ENCODE measurements at places on chromosomes 4 and X.

DNA sequence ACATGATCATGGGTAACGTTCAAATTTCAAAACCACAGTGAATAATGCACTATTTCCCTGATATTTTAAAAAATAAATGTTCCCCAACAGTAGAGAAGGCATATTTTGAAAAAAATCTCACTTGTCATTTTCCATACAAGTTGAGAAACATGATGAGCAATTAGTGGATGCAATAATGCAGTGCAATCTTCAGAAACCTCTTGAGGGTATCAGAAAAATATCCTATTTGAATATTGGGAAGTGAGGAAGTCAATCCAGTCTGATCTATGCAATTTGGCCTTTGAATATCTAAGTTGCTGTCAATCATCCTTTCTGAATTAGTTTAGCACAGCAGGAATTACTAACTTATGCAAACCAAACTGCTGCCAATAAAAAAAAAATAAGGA is 776.8 kb downstream of the PCDH18 start:
- no peak for DNase-seq

DNA sequence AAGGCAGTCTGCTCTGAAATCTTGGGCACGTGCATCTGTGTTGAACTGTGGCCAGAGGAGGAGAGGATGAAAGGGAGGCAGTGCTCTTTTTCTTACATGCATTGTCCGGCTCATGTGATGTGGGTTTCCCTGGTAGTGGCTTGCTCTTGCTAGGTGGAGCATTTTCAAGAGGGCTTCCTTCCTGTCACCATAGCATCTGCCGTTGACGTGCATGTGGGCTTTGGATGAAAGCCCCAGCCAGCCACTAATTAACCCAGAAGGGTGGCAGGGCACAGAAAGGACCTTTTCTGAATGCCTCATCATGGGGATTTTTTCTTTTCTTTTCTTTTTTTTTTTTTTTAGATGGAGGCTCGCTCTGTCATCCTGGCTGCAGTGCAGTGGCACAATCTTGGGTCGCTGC is 121.3 kb downstream of the GPR143 start:
- DNase-seq = no peak

- DNase-seq = peak; percentile 94
Observed at GRCh38 chr4:152479428-152480026, 56.4 kb downstream of the FBXW7 start.

GRCh38 chr4:131531087-131531486 is 1618.0 kb upstream of the PCDH10 start:
- DNase-seq = no peak

GRCh38 chrX:48493890-48494364 is 14.9 kb upstream of the PORCN start:
- DNase-seq = peak; percentile 41

DNA sequence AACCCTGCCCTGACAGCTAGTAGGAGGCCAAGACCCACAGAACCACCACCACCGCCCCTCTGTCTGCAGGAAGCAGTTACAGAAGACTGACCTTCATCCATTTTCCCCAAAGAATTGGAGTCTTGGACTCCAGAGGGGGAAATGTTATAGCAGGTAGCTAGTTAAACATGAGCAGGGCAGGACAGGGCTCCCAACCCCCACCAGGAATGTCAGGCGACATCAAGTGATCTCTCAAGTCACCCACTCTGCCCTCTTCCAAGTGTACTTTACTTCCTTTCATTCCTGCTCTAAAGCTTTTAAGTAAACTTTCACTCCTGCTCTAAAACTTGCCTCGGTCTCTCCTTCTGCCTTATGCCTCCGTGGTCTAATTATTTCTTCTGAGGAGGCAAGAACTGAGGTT is 17.1 kb upstream of the AADAT start:
- no peak for DNase-seq

GRCh38 chrX:130834149-130834548 is 68.9 kb downstream of the ENOX2 start:
- no peak for DNase-seq

- no peak for DNase-seq
Observed at GRCh38 chrX:14010566-14010965, 19.1 kb downstream of the GEMIN8 start.

- DNase-seq = no peak
Observed at GRCh38 chr4:118367872-118368271, 15.1 kb upstream of the PRSS12 start.

GRCh38 chrX:39915596-39915995 is 182.2 kb downstream of the BCOR start:
- no peak for DNase-seq

- no peak for DNase-seq
Observed at GRCh38 chr4:1783970-1784369, 9.1 kb upstream of the FGFR3 start.

DNA sequence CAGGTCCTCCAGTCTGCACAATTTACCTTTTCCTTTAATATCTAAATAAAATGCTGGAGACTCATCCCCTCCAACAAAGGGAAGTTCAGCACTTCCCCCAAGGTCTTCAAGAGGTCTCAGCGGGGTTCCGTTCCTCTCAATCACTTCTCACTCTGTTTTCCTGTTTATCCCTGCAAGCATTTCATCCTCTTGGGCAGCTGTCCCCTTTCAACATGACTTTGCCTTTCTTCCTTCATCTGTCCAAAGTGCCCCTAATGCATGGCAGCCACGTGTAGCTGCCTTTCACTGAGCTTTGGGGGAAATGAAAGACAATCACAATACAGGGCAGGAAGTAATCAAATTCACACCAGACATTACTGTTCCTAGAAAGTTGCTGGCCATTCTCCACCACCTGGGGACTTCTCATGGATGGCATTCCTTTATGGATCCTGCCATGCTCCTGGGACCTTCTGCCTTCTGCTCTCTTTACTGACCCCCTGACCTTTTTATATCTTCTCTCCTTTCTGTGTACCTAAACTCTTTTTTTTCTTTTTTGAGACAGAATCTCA is 79.7 kb upstream of the USP9X start:
- no peak for DNase-seq

GRCh38 chr4:74291471-74291870 is 16.8 kb upstream of the EPGN start:
- no peak for DNase-seq

DNA sequence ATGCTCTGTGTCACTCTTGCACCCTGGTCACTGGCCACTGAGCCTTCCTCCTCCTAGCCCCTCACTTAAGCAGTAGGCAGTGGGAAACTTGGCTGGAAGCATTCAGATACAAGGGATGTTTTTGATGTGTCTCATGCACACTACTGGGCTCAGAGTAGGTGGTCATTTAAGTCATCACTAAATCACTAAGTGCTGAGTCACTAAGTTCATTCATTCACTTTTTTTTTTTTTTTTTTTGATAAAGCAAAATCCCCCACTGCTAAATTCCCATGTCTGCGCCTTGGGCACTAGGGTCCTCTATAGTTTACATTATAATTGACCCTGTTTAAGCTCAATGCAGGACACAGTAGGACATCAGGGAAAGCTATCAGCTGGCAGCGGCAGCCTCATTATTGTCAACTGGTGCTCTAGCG is 182.4 kb upstream of the MBNL3 start:
- DNase-seq = peak; percentile 34

- no peak for DNase-seq
Observed at GRCh38 chr4:27360131-27360530, 499.5 kb downstream of the STIM2 start.

DNA sequence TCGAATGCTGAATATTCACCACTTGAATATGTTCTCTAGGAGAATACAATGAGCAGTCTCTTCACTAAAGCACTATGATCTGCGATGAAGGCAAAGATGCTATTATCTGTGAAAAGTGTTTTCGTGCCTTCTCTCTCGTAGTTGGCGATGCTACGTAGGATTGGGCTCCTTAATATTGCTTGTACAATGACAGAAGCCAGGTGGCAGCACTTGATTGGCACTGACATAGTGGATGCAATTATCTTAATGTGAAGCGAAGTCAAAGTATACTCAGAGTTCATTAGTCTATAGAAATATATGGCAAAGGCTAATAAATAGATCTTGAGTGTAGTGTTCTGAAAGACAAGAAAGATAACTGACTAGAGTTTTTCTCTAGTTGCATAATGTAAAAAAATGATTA is 1135.7 kb upstream of the AGA start:
- DNase-seq = no peak

- no peak for DNase-seq
Observed at GRCh38 chrX:96703816-96704215, 19.2 kb downstream of the DIAPH2 start.

DNA sequence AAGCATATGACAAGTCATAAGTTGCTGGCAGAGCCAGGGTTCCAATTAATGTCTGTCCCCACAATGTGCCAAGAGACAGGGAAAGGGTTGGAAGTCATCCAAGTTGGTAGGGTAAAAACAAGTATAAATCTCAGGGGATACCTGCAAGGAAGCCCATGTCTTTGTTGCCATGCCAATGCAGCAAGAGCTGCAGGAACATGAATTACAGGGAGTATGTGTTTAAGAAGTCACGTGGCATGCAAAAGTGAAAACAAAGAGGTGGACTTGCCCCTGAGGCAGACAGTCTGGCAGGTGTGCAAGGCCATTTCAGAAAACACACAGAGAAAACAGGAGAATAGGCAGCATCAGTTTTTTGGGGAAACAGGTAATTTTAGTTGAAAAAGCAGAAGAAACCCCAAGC is 29.4 kb downstream of the C4orf51 start:
- DNase-seq = no peak

DNA sequence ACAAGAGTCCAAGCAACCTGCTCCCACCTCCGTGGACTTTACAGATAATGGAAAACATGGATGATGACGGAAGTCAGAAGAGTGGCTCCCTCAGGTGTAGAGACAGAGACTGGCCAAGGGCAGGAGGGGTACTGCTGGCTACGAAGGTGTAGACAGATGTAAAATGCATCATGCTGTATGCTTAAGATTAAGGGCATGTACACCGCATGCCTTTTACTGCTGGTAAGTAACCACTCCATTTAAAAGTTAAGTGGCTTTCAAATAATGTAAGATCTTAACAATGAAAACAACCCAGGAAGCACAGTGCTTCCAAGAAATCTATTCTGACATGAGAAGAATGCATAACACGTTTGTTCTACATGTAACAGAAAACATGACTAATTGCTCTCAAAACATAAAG is 76.9 kb upstream of the FAM9B start:
- no peak for DNase-seq
